Kidney glomerular epithelial cell (primary cell): ENCODE measurements at places on chromosomes 11 and 22.
A peak's percentile ranks its signal among the peaks of the same experiment; 100 is the strongest.

- no peak for DNase-seq
Observed at GRCh38 chr11:95444309-95445241, 213.6 kb upstream of the SESN3 start.

DNA sequence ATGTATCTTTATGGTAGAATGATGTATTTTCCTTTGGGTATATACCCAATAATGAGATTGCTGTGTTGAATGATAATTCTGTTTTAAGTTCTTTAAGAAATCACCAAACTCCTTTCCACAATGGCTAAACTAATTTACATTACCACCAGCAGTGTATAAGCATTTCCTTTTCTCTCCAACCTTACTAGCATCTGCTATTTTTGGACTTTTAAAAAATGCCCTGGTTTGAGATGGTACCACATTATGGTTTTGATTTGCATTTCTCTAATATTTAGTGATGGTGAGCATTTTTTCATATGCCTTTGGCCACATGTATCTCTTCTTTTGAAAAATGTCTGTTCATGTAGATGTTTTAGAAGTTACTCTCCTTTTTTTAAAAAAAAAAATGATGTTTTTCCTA is 142.0 kb downstream of the METTL15 start:
- DNase-seq = no peak

- DNase-seq = no peak
Observed at GRCh38 chr22:19800761-19801244, 40.2 kb downstream of the TBX1 start.

GRCh38 chr11:75677275-75677674 is 8.4 kb upstream of the MAP6 start:
- no peak for DNase-seq

GRCh38 chr11:75635066-75635862 is 33.6 kb downstream of the MAP6 start:
- DNase-seq = no peak

DNA sequence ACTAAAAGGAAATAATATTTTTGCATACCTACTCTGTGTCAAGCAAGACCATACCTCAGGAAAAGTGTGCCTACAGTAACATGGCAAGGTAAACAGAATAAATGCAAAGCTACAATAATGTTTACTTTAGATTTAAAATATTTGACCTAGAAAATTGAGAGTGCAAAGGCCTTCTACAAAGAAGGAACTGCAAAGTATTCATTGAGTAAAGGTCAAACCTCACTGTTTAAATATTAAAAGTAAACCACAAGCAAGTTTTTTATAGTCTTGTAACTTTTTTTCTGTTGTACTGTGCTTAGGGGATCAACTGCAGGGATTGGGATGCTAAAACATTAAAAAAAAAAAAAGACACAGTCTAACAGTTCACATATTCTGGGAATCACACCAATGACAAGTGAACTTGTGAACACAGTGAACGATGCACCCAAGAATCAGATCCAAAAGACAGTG is 48.8 kb downstream of the CWF19L2 start:
- no peak for DNase-seq

GRCh38 chr22:19568337-19569275 is 44.4 kb upstream of the CLDN5 start:
- DNase-seq = peak; percentile 82

- no peak for DNase-seq
Observed at GRCh38 chr22:25928038-25928437, 186.1 kb downstream of the MYO18B start.

GRCh38 chr11:110345743-110346142 is 49.3 kb upstream of the RDX start:
- no peak for DNase-seq

DNA sequence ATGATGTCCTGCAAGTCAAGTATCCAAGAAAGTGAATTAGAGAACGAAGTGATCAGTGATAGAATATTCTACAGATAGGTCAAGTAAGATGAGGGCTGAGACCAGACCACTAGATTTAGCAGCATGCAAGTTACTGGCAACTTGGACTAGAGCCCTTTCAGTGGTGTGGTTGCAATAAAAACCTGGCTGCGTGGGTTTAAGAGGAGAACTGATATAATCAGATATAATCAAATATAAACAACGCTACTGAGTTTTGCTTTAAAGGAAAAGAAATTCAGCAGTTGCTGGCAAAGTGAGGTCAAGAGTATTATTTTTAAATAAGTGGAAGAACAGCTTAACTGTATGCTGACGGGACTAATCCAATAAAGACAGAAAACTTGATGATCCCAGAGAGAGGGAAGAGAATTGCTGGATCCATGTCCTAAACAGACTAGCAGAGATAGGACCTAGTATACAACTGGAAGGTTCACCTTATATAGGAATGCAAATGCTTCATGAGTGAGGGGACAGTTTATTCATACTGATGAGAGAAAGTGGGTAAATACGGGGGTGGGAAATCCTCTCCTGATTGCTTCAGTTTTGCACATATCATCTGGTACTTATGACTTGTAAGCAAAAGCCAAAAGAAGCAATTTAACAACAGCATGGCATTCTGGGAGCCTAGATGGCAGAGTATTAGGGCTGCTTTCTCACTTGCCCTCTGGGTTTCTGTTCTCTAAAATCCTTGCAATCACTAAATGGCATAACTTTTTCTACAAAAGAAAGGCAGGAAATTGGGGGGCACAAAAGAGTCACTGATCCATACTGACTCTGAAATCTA is 146.2 kb downstream of the RBFOX2 start:
- DNase-seq = no peak

GRCh38 chr11:67564230-67564629 is 19.4 kb upstream of the GSTP1 start:
- peak; percentile 49 for DNase-seq

DNA sequence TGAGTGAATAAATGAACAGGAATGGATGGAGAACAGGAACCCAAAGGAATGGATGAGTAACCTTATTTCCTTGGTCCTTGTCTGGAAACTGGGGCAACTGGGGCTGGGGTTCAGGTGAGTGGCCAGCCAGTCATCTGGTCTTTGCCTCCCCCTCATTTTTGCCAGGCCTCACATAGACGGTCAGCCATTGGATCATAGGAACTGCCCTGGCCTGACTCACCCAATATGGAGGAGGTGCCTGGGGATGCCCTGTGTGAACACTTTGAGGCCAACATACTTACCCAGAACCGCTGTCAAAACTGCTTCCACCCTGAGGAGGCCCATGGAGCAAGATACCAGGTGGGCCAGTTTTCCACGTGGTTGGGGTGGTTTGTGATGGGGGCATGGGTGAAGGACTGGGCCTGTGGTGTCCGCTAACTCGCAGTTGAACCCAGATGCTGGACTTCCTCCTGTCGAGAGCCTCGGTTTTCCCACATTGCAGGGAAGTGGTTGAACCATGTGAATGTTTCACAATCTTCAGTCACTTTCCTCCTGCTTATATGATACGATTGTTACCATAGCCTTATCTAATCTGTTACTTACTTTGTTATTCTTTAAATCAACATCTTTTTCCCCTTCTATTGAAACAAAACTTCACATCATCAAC is 4.4 kb downstream of the TRIOBP start:
- no peak for DNase-seq

DNA sequence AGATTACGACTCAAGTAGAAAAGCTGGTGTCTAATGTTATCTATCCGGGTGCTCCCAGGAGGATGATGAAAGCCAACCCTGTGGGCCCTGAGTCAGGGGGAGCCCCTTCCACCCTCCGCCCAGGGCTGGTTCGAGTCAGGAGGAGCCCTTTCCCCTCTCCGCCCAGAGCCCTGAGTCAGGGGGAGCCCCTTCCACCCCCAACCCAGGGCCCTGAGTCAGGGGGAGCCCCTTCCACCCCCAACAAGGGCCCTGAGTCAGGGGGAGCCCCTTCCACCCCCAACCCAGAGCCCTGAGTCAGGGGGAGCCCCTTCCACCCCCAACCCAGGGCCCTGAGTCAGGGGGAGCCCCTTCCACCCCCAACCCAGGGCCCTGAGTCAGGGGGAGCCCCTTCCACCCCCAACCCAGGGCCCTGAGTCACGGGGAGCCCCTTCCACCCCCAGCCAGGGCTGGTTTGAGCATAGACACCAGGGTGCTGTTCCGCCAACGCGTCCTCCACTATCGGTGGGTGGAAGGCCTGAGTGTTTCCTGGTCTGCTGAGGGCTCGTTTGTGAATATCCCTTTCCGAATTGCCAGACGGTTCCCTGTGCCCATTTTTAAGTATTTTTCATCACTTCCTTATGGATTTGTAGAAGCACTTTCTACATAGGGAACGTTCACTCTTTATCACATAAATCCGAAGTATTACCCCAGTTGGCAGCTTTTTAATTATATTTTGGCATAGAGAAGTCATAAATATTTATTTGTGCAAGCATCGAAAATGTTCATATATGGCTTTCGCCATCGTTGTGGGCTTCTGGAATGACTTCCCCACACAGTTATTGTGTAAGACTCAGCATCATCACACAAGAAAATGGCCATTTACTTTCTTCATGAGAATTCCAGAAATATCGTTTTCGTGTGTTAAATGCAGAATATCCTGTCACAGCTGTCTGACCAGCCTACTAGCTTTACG is 380.6 kb downstream of the BRD1 start:
- no peak for DNase-seq

- DNase-seq = no peak
Observed at GRCh38 chr11:41274831-41275230, 184.6 kb downstream of the LRRC4C start.

GRCh38 chr11:39741066-39741465 is 1718.4 kb downstream of the LRRC4C start:
- DNase-seq = peak; percentile 29

GRCh38 chr11:123702139-123702538 is 39.3 kb downstream of the ZNF202 start:
- DNase-seq = no peak

GRCh38 chr22:43474161-43475101 is 62.6 kb downstream of the MPPED1 start:
- no peak for DNase-seq

DNA sequence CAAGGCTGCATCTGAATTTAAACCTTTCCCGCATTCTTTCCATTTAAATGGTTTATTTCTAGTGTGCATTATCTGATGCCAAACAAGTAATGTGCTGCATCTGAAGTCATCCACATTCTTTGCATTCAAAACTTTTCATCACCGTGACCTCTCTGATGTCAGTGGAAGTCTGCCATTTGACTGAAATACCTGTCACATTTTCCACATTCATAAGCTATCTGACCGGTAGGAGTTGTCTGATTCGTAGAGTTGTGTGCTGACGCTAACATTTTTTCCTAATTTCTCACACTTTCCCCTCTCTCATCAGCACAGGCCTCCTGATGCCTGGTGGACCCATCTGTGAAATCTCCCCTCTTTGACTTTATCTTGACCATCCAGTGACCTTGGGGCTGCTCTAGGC is 79.9 kb upstream of the BARX2 start:
- no peak for DNase-seq

DNA sequence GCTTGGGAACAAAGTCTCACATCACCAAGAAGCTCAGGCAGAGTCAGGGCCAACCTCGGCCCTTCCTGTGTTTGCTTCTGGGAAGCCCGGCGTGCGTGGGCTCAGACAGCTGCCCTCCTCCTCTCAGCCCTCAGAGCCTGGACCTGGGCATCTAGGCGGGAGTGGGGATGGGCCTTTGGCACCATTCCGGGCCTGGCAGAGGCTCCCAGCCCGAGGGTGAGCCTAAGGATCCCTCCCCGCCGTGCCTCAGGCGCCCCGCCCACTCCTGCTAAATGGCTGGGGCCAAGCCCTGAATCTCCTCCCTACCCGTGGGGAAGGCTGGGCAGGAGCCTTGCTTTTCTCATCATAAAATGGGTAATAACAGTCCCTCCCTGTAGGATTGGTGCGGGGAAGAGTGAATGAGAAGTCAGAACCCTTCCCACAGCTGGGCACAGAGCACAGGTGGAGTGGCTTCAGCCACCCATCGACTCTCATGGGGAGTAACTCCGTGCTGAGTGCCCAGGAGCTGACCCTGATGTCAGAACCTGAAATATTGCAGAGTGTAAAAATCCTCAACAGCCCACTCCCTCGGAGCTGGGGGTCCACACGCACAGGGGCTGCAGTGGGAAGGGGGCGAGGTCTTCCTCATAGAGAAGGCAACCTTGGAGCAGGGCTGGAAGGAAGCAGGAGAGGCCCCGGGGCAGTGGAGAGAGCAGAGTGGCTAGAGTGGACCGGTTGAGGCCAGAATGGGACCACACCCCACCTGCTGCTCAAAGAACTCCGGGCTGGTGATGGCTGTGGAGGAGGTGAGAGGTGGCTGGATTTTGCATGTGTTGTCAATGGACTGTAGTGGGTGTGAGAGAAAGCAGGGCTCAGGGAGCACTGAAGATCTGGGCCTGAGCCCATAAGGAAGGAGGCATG is 18.8 kb upstream of the CDKN1C start:
- no peak for DNase-seq

DNA sequence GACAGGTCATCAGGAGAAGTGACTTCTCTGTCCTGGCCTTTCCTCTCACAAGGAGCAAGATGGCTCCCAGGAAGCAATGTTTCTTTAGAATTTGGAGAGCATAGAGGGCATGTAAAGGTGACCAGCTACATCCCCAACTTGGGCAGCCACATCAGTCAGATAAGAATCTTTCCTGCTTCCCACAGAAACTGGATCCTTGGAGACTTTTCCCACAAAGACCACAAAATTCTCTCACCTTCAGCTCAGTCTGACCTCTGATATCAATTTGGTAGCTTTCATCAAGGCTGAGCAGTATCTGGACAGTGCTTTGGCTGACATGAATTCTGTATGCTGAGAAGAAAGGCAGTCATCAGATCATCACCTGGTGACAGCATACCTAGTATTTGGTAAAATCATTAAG is 23.3 kb upstream of the LRRC32 start:
- DNase-seq = no peak

DNA sequence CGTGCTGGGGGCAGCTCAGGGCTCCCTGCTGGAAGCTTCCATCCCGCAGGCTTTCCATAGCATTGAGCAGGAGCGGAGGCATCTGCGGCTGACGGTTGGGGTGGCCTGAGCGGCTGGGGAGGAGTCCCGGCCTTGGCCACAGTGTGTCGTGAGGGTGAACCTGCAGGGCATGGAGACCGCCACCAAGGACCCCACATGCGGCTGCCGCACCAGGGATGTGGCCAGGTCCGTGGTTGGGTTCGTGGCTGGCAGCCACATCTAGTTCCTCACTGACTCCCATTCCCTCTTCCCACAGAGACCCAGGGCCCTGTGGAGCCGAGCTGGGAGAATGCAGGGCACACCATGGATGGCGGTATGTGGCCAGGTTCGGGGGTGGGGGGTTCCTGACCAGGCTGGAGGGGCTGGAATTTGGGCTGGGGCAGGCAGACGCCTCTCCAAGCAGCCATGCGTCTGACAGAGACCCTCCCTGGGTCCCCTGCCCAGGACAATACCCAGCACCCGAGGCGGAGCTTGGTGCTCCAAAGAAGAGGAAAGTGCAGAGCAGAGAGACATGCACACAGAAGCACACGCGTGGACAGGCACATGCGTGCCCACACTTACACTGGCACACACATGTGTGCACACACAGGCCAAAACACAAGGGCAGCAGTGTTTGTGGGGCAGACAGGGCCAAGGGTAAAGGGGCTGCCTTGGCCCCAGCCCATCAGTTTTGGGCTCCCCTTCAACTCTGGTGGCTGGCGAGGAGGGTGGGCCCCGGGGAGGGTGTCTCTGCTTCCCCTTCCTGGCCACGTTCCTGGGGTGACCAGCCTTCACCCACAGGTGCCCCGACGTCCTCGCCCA is 2.7 kb downstream of the MUC5B start:
- DNase-seq = no peak
